ENCODE measurements at places on chromosomes 2 and 18. TPM values are rescaled to one million over a fixed set of nuclear protein-coding genes. Genes with fewer than 3 reads are reported as not detected.
A peak's percentile ranks its signal among the peaks of the same experiment; 100 is the strongest.

DNA sequence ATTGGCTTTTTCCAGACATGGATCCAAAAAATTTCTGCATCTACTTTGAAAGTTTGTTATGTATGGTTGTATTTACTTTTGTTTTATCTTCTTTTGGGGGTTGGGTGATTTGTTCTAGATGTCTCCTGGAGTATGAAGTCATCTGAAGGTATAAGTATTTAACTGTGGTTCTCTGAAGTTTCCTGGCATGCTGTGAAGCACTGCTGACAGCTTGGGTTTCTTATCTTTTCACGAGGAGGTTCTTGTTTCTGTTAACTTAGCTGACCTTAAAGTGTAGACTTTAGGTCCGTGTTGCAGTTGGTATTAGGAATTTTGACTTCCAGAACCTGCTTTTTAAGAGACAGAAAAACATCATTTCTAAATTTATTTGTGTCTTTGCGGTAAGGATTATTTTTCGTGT lies 15.9 kb downstream of the GLS start:
- DNase-seq, result no peak

DNA sequence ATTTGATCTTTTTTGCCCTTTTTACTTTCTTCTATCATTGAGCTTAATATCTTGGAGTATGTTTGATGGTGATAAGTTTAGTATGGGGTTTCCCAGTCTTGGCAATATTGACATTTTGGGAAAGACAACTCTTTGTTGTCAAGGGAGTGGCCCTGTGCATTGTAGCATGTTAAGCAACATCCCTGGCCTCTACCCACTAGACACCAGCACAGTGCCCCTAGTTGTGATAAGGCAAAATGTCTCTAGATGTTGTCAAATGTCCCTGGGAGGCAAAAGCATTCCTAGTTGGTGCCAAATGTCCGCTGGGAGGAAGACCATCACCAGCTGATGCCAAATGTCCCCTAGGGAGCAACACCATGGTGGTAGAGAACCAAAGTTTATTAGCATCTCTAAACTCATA lies 28.2 kb downstream of the GULP1 start:
- DNase-seq, result no peak

DNA sequence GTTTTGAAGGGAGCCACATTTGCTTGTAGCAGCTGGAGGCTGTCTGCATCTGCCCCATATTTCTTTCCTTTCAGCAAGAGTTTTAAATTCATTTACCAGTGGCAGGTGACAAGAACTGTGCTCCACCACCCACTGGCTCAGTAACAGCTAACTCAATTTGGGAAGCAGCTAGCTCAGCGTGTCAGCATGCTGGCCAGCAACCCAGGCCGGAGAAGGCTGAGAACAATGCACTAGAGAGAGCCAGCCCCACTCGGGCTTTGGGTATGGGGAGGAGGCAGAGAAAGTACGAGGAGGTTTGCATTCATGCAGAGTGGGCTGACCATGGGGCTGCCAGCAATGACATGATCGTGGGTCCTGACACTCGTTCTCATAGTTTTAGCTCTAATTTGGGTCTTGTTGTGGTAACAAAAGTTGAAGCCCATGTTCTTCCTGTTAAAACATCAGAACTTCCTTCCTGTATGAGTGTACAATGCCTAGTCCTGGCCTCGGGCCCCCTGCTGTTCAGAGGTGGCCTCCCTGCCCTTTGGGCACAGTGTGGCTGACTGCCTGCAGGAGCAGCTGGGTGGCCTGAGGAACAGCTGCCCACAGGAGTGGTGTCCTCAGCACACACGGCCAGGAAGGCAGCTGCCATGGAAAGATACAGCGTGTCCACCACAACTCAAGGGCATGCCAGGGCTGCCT lies 23.0 kb downstream of the CDC42EP3 start:
- peak; percentile 22 for DNase-seq

- DNase-seq, result no peak
Measured at GRCh38 chr2:34738691-34739090, 1139.6 kb upstream of the FAM98A start.

GRCh38 chr18:13579874-13580273 lies 146.5 kb downstream of the FAM210A start:
- no peak for DNase-seq

DNA sequence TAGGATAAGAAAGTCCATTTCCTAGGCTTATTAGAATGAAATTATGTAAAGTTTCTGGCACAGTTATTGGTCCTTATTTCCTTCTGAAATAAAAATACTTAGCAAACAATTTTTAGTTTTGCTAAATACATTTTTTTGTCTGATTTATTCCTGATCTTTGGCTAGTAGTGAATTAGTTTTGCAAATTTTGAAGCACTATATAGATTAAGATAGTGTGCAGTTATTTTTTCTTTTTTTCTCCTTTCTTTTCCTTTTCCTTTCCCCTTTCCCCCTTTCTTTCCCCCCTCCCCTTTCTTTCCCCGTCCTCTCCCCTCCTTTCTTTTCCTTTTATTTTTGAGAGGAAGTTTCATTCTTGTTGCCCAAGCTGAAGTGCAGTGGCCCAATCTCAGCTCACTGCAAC lies 59.7 kb downstream of the BIRC6 start:
- DNase-seq, result no peak

DNA sequence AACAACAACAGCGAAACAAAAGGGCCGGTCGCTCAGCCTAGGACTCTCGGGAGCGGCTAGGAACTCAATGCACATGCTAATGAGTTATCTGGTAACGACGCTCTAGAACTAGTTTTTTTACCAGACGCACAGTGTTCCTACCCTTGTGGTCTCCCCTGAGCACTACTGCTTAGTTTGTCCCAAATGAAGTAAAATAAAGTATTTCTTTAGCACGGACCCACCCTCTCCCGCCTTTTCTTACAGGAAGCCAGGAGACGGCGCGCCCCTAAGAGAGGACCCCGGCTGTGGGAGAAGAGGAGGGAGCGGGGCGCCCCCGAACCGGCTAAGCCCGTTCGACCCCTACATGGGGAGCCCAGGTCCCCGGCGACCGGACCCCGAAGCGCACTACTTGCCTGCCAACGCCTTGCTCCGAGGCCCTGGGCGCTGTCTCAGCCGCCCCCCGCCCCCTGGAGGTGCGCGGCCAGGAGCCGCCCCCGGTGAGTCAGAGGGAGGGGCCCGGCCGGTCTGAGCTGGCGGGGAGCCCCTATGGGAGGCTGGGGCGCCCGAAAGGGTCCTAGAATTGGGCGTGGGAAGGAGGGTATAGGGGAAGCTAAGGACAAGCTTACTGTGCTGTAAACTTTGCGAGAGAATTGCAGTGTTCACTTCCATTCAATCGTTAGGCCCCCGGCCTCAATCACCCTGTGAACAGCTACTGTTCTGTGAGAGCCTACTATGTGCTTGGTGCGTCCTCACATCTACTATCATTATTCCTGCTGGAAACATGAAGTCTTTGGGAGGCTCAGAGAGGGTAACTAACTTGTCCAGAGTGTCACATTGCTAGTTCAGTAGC lies 3.6 kb upstream of the CAPG start:
- no peak for DNase-seq

DNA sequence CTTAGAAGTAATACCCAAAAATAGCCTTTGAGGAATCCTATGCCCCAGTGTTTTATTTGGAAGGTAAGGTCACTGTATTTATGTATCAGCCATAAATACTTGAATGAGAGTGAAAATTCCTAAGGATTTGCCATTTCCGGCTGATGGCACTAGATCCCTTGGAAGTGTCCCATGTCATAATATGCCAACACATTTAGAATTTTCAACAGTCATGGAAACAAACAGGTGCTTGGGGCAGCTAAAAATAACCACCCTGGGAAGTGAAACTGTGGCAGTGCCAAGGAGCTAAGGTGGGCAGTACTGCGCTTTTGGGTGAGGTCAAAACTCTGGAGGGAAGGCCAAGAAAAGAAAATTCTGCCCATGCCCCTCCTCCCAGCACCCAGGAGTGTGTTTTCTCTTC lies 80.2 kb downstream of the TCF7L1 start:
- DNase-seq, result no peak

GRCh38 chr2:181158427-181158826 lies 178.0 kb downstream of the UBE2E3 start:
- DNase-seq, result no peak

DNA sequence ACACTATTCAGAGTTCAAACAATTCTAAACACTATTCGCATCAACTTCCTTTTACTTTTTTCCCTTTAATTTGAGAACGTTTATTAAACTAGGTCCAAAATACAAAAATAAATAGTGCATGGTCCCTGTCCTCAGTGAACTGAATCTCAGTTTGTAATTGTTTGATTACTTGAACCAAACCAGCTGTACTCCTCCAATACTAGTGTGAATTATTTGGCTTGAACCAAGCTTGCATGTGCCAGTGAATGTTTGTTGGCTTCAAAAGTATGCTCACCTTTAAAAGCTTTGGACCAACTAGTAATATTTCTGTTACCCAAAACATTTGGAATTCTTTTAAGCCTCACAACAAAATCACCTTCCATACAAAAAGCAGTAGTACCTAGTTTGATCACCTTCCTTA lies 15.5 kb downstream of the CCNT2 start:
- no peak for DNase-seq

- DNase-seq, result no peak
Measured at GRCh38 chr2:165253178-165253577, 14.0 kb downstream of the SCN2A start.

DNA sequence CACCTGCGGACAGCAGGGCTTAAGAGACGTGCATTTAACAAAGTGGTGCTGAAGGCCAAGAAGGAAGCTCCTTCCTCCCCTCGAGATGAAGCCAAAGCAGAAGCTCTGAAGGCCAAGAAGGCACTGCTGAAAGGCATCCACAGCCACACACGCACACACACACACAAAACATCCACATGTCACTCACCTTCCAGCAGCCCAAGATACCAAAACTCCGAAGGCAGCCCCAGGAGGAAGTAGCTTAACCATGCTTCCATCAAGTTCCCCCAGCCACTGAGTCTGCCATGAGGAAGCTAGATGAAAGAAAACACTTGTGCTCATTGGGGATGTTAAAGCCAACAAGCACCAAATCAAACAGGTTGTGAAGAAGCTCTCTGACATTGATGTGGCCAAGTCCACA lies 175.7 kb upstream of the POU3F3 start:
- no peak for DNase-seq

GRCh38 chr2:82234283-82234874 lies 1929.8 kb upstream of the LRRTM1 start:
- DNase-seq, result no peak

DNA sequence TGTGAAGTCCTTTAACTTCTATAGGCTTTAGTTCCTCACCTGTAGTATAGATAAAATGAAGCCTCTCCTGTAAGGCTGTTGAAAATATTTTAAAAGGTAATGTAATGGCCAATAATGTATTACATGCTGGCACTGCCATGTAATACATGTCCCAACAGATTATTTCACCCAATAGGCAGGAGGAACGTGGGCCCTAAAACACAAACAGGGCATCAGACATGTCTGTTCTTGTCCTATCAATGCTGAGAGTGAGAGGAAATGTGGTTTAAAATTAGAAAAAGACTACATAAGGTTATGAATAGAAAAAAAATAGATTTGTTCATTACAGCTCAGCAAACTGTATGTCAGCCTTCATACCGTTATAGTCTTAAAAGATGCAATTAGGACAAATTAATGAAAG lies 492.7 kb upstream of the DDX18 start:
- no peak for DNase-seq

- no peak for DNase-seq
Measured at GRCh38 chr2:216406826-216407225, 5.5 kb upstream of the SMARCAL1 start.

DNA sequence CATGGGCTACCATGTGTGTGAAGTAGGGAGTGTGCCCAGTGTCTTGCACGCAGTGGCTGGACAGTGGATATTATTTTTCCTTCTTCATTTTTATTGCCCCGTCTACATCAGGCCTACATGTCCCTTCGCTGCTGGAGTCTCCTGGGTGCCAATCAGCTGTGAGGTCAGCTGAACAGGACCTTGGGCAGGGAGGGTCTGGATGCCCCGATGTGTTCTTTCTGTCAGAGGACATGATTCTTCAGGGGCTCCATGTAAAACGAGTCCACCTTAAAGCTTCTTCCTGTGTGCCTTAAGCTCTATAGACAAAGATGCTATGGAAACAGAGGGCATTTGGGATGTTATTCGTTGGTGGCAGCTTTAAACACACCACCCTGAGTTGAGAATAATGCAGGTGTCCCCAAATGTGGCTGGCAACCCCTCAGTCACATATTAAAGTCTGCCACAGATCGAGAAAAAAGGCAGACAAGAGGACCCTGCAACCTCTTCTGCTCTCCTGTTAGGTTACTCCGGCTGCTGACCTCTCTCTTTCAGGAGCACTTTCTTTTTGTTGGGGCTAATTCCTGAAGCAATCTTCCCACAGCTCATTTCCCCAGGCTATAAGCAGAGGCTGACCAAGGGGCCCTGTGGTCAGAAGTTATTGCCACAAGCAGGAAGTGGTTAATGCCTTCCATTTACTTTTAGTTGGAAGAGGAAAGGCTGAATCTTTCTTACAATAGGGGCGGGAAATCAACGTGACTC lies 20.0 kb downstream of the GREB1 start:
- DNase-seq, result no peak

DNA sequence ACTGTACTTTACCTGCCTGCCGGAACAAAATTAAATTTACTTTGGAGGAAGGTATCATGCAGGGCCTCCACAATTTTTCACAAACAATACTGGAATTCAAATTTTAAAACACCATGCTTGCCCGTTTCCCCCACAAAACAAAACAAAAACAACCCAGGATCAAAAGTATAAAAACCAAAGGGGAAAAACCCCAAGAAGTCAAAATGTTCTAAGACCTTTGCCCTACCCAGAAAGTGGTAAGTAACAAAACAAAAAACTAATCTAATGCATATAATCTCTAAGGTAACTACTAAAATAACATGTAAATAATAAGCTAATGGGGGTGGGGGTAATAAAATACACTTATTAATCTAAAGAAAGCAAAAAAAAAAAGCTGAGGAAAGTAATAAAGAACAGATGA lies 60.5 kb downstream of the CUL3 start:
- no peak for DNase-seq

DNA sequence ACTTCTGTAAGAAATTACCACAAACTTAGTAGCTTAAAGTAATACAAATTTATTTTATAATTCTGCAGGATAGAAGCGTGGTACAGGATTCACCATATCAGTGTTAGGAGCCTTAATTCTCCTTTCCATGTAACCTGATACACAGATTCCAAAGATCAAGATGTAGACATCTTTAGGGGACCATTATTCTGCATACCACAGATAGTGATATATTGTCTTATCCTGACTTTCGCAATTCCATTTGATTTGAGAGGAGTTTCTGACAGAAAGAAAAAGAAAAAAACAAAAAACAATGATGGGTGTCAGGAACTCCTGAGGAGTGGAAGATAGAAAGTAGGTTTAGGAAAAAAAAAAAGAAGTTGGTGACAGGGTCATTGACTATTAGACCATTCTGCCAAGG lies 24.1 kb downstream of the KLHL23 start:
- DNase-seq, result no peak

GRCh38 chr18:63187791-63188460 lies 131.6 kb downstream of the BCL2 start:
- DNase-seq, result no peak

PLGLB2 gene
- polyA plus RNA-seq, result 4.0 TPM

IL1F10 gene
- polyA plus RNA-seq, result not detected

STPG4 gene
- not detected for polyA plus RNA-seq

TXNL1 gene
- 67.1 TPM for polyA plus RNA-seq

SIX3 gene
- polyA plus RNA-seq, result not detected

REG3G gene
- 5.1 TPM for polyA plus RNA-seq
